Urinary bladder (tissue), 4 donors: ENCODE measurements at places on chromosomes 5 and 9. TPM values are rescaled to one million over a fixed set of nuclear protein-coding genes. Genes with fewer than 3 reads are reported as not detected.

- no peak for DNase-seq
These were observed 75.2 kb downstream of the FCHO2 start for GRCh38 chr5:73030995-73031394.

DNA sequence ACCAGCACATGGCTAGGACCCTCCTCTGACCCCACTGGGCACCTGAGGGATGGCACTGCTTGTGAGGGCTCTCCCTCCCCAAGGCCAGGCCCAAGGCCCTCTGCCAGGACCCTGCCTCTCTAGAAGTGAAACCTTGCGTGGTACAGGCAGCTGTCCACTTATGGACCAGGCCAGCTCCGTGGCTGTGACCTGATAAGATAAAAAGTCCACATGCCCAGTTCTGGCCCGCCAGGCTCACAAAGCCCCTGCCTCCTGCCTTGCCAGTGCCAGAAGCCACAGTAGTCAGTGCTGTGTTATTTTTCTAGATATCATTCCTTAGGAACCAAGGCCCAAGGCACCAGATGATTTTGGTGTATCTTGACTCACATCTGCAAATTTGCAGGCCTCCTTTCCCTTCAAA lies 14.0 kb upstream of the SPATA31E1 start:
- no peak for DNase-seq

DNA sequence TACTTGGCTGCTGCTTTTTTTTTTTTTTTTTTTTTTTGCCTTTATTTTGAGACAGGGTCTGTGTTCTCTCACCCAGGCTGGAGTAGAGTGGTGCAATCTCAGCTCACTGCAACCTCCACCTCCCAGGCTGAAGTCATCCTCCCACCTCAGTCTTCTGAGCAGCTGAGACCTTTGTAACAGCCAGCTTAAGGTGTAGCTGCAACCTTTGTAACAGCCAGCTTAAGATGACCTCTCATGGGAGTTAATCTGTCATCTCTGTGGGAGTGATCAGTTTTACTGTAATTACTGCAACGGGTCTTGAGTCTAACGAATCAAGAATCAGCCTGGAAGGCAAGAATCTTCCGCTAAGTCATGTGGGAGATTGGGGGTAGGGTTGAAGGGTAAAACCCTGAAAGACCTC lies 31.6 kb upstream of the SNX2 start:
- DNase-seq, result no peak

Gene DNAJC18
- 16.2 TPM for total RNA-seq

Gene IFNB1
- not detected for total RNA-seq

Gene ZNF454
- total RNA-seq, result 10.6 TPM

Gene KIAA1958
- total RNA-seq, result 11.3 TPM
